ENCODE measurements at places on chromosomes 6 and 20.
A peak's percentile ranks its signal among the peaks of the same experiment; 100 is the strongest.

DNA sequence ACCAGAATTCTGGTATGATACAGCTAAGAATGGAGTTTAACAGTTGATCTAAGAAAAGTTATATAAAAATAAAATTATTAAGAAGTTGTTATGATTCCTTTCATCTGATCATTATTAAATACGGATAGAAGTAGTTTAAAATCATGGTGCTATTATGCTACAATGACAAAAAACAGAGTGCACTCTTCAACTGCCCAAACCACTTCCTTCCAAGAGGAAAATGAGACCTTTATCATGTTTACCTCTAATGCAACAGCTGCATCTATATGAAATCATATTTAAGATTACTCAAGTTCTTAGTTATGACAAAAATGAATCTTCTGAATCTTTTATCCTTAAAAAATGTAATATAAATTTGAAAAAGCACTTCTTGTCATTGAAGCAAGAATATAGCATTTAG, 31.2 kb downstream of the HACE1 start:
- DNase-seq, result no peak

DNA sequence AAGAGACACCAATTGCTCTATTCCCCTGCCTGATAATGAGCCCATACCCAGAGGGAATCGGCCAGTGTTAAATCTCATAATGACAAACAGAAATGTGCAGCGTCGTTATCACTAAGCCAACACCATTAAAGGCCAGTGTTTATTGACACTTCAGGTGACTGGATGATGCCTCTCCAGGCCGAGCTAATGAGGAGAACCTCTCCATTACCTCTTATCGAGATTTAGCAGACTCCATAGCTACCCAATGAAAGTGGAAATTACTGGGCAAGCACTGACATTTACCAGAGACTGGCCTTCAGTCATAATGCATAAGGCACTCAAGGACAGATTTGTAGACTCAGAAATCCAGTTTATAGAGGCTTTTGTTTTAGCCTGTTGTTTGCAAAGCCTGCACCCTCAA, 669.5 kb downstream of the MAFB start:
- DNase-seq, result no peak

DNA sequence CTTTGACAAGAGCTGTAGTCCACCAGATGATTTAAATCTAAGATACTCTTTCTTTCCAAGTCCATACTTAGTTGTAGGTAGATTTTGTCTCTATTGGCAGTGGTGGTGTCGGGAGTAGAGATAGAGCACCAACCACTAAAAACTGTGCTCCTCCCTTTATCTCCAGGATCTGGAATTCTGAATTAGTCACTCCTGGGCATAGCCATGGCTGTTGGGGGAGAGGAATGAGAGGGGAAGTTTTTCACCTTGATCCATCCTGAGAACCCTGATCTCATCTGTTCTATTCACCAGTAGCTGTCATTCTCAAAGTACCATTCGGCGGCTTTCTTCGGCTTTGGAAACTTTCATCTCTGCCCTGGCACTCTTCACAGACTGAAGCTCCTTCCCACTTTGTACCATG, 35.6 kb upstream of the NKX2-4 start:
- no peak for DNase-seq

- DNase-seq, result no peak
Measured at GRCh38 chr20:10728873-10729670, 55.3 kb upstream of the JAG1 start.

- no peak for DNase-seq
Measured at GRCh38 chr6:125444006-125444923, 142.5 kb upstream of the HDDC2 start.

- DNase-seq, result no peak
Measured at GRCh38 chr6:163721922-163722692, 307.6 kb downstream of the QKI start.

GRCh38 chr20:57398231-57398821, 7.1 kb downstream of the RBM38 start:
- DNase-seq, result no peak

- no peak for DNase-seq
Measured at GRCh38 chr20:58287638-58288037, 21.9 kb upstream of the RAB22A start.

GRCh38 chr20:48728042-48728825, 99.6 kb downstream of the PREX1 start:
- DNase-seq, result no peak

- no peak for DNase-seq
Measured at GRCh38 chr6:149907317-149907716, 9.4 kb upstream of the RAET1E start.

DNA sequence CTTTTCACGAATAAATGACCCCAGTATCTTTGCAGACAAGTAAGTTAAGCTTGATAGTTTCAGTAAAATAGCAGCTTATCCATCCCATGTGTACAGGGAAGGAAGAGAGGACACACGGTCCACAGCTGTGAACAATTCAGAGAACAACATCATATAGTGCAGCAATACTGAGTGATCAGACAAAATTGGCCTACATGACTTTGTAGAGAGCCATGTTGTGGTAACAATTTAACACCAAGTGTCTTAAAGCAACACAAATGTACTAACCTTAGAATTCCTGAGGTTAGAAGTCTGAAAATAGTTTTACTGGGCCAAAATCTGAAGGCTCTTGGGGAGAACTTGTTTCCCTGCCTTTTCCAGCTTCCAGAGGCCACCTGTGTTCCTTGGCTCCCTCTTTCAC, 12.5 kb downstream of the FAM184A start:
- DNase-seq, result no peak

GRCh38 chr20:1462001-1462400, 4.6 kb downstream of the NSFL1C start:
- no peak for DNase-seq

GRCh38 chr6:111177131-111177530, 89.8 kb downstream of the SLC16A10 start:
- no peak for DNase-seq

GRCh38 chr6:111231090-111231459, 143.8 kb downstream of the SLC16A10 start:
- DNase-seq, result no peak

GRCh38 chr6:35181933-35182612, 31.7 kb upstream of the SCUBE3 start:
- DNase-seq, result no peak

DNA sequence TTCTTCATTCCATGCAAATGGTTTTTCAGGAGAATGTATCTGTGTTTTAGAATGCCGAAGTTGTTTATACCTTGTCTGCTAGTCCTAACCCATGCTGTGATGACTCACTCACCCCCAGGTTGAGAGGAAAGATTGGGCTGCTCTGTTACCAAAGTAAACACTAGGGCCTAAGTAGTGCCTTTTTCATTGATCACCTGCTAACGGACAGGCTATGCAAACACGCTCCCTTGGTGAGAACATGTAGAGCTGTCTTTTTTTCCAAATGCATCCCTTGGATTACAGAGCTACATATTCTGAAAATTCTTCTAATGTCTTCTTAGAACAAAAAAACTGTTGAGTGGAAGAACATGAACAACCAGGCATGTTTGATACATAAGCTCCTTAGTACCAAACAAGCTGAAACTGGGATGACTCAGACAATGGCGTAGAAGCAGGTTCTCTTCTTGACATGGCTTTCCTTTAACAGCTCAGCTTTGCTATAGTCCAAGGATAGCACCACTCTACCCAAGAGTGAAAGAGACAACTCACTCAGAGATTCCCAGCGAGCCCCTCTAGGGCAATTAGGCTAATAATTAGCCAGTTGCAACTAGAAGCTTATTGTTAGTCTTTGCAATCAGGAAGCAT, 20.5 kb downstream of the PERP start:
- no peak for DNase-seq

GRCh38 chr6:37092923-37093727, 76.8 kb upstream of the PIM1 start:
- DNase-seq, result no peak

DNA sequence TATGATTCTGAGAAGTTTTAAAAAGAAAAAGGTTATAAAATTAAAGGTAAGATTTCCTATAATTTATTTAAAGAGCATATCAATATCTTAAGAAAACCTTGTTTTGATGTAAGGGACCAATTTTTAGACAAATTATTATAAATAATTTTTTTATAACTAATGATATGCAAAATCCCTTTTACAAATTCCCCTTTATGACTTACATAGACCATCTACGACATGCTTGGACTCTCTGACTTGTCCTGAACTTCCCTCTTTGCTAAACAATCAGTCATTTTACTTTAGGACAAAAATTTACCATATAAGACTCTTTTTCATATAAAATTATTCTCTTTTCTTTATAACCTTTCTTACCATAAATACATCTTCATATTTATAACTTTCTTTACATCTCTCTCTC, 15.3 kb upstream of the ANGPT4 start:
- DNase-seq, result no peak

DNA sequence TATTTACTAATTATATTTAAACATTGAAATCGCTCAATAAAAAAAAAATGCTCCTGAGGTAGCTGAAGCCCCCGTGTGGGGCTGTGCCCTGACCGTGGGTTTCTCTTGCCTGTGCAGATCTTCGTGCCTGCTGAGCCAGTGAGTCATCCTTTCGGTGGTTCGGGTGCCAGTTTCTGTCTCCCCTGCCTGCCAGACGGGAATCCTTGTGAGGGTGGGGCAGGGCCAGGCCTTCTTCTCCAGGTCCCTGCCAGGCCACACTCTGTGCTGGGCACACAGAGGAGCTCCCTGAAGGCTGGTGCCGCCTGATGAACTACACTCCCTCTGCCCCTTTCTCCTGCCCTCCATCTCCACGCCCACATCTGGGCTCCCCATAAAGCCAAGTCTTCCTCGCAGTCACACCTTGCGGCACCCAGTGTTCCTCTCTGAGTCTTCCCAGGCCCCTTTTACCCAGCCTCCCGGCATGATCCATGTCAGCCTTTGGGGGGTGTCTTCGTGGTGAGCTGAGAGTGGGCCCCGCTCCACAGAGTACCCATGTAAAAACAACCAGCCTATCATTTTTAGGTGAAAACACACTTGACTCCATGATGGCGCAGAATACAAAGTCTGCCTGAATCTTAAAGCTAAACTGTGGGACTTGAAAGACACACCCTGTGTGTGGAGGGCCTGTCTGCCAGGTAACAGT, 19.3 kb downstream of the FGD2 start:
- DNase-seq, result peak; percentile 38

GRCh38 chr6:79622364-79622763, 8.8 kb upstream of the SH3BGRL2 start:
- no peak for DNase-seq

DNA sequence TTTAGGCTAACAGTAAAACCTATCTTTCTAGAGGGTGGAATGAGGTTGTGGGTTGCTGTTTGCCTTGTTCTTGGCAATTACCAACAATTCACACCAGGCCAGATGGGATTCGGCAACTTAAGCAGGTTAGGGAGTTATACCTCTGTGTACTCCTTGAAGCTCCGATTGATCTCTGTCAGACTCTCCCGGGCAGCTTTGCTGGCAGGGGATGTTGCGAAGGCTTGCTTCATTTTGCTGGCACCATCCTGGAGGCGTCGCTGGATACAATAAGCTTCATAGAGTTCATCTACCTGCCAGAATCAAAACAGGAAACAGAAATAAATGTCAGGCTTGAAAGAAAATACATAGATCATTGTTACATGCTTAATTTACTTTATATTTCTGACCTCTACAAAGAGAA, 66.4 kb upstream of the ARMH2 start:
- no peak for DNase-seq

DNA sequence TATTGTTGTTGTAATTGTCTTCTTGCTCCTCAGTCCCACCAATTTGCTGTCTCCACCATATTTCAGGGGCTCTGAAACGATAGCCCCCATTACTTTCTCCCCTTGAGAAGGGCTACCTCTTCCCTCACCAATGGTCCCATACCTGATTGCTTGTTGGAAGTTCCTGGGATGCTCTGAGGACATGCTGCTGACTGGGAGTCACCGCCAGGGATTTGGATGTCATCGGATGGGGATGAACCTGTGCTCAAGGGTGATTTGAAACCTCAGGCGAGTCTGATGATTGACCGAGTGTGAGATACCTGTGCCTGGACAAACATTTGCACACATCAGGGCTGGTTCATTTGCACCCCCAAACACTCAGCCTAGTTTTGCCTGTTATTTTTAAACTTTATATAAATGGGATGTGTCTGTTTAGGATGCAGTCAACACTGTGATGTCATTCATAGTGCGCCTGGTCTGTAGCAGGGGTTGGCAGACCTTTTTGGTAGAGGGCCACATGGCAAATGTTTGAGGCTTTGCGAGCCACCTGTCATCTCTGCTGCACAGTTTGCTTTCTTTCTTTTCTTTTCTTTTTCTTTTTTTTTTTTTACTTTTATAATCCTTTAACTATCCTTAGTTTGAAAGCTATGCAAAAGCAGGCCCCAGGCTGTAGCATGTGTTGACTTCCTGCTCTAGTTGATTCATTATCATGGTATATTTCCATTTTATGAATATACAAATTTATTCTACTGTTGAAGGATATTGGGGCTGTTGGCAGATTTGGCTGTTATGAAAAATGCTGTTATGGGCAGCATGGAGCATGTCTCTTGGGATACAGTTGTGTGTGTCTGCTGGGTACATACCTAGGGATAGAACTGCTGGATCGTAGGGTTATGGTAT, 118.5 kb upstream of the PHACTR3 start:
- DNase-seq, result no peak

GRCh38 chr6:1080453-1081337, 231.2 kb upstream of the FOXQ1 start:
- no peak for DNase-seq

DNA sequence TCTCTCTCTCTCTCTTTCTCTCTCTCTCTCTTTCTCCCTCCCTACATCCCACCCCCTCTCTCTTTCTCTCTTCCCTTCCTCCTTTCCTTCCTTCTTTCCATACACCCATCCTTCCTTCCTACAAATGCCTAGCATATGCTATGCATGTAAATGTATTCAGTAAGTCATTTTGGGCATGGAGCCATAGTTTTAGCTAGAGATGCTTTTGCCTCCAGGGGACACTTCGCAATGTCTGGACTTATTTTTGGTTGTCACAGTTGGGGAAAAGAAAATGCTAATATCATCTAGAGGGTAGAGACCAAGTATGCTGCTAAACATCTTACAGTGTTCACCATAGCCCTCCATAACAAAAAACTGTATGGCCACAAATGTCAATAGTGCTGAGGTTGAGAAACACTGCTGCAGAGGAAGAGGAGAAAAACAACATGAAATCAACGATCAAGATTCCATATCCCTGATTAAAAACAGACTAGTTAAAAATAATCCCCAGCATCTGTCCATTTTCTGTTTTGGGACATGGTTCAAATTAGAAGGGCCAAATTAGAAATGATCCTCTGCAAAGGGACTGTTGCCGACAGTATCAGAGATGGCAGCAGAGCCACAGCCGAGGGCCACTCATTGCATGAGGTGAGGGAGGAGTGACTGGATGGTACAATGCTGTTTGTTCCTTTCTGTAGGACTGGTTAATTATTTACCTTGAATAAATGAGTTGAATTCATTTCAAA, 152.7 kb downstream of the SH3BGRL2 start:
- DNase-seq, result no peak

DNA sequence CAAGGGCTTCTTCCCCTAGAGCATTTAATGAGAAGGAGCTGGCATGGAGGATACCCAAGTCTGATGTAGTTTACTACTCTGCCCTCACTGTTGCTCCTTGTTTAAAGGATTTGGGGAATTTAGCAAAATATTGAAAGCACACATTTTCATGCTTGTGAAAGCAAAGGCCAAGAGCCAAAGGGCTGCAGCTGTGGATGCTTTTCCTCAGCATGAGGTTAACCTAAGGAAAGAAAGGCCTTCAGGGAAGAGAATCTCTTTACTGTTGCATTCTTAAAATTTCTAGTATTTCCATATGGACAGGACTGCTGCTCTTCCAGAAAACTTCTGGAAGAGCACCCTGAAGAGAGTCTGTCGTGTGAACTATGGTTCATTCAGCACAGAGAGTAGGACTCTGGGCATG, 45.9 kb upstream of the SASH1 start:
- DNase-seq, result no peak

- DNase-seq, result no peak
Measured at GRCh38 chr20:47406849-47407682, 50.6 kb upstream of the ZMYND8 start.

Data from NCI-H446 treated with DMSO at 0.1 percent for 48 hours (cell line).